ENCODE measurements at places on chromosomes 3 and 15.

GRCh38 chr3:53140847-53141845, 10.9 kb upstream of the RFT1 start:
- DNase-seq: peak; percentile 91

GRCh38 chr3:115098354-115099073, 48.6 kb downstream of the ZBTB20 start:
- no peak for DNase-seq

DNA sequence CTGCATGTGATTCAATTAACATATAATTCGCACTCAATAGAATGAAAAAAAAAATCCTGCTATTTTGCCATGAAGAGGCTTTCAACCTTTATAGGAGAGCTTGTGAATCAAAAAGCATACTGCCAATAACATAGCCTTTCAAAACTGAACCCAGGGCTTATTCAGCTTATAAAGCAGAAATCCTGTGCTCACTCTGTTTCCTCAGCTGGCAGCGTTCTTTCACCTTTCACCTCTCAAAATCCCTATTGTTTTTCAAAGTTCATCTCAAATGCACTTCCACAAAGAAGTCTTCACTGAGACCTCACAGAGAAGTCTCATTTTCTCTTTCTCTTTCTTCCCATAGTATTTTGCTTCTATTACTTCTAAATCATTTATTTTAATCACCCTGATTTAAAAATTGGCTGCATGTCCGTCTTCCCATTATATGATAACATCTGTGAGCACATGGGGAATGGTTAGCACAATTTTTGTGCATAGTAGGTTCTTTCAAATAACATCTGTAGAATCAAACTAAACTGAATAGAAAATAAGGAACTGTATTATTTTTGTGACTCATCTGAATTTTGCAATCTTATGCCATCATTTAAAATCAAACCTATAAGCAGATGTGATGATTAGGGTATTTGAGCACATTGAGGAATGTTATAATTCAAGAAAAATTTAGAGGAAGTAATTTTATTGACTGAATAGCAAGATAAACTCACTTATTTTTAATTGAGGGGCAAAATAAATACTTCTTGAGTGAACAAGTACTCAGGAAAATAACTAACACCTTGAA, 373.4 kb downstream of the NLGN1 start:
- no peak for DNase-seq

- DNase-seq: no peak
Observed at GRCh38 chr3:125436921-125437320, 61.8 kb upstream of the ZNF148 start.

GRCh38 chr15:79089890-79090486, 592 bp downstream of the RASGRF1 start:
- DNase-seq: no peak

DNA sequence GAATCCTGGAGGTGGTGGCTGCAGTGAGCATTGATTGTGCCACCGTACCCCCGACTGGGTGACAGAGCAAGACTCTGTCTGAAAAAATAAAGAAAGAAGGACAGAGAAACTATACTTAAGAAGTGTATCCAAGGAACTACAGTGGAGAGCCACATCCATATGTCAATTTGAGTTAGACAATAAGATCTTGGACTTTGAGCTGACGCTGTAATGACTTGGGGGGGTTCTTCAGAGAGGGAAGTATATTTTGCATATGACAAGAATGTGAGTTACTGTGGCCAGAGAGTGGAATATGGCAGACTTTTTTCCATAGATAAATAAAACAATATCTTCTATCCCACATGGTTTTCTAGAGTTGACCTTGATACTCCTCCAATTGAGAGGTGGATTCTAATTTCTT, 52.6 kb upstream of the TEX264 start:
- DNase-seq: no peak

GRCh38 chr15:71055461-71055860, 59.8 kb upstream of the THSD4 start:
- no peak for DNase-seq

- DNase-seq: no peak
Observed at GRCh38 chr3:29475305-29475840, 194.5 kb downstream of the RBMS3 start.

- DNase-seq: no peak
Observed at GRCh38 chr3:177554895-177555759, 357.8 kb upstream of the TBL1XR1 start.

DNA sequence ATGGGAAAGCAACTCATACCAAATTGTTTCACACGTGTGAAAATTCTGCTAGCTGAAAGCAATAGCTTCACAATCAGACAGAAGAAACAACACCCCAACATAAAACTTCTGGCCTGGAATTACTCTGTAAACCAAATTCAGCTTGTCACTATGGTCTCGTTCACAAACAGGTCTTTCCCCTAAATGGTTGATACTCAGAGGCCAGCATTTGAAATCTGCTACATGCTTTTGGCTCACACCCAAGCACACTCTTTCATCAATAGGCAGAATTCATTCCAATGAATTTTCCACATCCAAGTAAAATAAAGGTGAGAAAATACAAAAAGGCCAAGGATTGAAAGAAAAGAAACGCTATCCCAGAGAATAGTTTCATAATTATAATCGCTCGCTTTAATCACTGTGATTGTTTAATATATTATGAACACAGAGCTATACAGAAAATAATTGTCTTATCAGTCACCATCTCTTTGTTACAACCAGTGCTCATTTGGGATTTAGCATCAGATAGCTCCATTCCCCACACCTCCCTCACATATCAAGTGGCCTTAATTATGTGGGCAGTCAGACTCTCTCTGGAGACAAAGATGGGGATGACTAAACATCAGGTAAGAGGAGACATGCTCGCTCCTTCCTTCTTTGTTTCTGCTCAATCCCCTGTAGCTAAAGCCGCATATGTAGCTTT, 503.8 kb upstream of the ARRDC4 start:
- no peak for DNase-seq

DNA sequence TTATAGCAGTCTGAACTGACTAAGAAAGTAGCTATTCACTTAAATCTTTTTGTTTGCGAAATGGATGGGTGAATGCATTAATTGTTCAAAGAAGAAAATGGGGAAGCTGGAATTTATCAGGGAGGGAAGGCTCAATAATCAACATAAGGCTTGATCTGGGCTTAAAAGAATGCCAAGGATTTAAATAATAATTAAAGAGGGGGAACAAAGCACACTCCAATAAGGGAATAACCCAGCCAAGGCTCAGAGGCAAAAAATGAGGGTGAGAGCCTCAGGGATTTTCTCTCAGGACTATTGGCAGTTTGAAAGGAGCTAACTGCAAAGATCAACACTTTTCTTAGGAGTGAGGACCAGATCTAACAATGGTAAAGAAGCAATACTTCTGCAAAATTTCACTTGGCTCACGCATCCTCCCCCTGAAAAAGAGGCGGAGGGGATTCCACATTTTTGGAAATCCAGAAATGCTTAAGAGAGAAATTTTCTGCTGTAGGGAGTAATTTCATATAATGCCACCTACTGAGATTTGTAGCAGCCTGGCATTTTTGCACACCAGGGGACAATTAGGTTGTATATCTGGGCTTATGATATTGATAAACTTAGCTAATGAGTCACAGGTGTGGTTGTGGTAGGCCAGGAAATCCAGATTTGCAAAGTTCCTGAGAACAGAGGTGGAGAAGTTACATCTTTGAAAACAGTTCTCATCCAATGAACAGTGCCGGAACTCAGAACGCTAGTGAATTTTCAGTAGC, 405.1 kb downstream of the TUSC7 start:
- no peak for DNase-seq

- DNase-seq: no peak
Observed at GRCh38 chr3:23496165-23496564, 293.0 kb downstream of the UBE2E2 start.

DNA sequence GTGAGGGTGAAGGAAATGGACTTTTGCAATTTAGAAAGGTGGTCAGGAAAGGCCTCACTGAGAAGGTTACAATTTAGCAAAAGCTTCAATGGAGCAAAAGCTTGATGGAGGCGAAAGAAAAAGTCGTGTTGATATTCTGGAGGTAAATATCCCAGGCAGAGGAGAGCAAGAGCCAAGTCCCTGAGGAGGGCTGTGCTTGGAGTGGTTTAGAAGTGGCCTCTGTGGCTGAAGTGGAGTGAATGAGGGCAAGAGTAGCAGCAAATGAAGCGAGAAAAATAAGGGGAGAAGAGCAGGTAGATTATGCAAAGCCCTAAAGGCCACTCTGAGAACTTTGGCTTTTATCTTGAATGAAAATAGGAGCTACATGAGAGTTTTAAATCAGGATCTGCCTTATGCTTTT, 54.1 kb downstream of the GUCA1C start:
- no peak for DNase-seq

DNA sequence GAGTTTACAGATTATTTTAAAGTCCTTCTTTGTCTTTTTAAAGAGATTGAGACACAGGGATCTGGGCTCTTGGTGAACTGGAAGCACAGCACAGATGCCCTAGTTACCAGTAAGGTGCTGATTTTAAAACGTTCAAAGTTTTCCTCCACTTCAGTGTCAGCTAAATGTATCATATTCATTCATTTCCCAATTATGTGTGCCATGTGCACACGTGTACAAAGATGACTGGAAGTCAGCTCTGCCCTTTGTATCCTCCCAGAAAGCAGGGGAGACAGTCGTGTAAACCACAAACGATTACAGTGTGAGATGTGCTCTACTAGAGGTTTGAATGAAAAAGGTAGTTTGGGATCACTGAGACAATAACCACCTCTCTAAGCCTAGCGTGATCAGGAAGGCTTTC, 730 bp downstream of the ZKSCAN7 start:
- DNase-seq: no peak

GRCh38 chr3:193777524-193777923, 184.5 kb downstream of the OPA1 start:
- DNase-seq: no peak

DNA sequence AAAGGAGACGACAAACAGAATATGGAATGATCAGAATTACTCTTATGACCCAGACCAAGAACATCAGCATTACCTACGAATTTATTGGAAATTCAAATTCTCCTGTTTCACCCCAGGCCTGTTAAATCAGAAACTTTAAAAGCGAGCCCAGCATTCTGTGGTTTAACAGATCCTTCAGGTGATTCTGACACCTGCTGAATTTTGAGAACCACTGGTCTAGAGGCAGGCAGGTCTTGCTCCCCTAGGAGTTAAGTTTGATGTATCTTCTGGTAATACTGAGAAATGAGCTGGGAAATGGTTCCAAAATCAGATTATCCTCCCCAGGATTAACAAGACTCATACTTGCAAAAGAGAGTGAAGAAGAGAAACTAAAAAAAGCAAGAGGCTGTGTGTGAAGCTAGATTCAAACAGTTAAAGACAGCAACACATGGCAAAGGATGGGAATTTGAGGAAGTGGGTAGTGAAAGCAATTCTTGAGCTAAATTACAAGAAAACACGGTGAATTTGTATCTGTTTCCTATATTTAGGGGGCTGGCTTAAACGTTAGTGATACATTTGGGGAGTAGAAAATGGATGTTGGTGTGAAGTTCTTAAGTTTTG, 66.0 kb downstream of the FLNB start:
- DNase-seq: no peak

DNA sequence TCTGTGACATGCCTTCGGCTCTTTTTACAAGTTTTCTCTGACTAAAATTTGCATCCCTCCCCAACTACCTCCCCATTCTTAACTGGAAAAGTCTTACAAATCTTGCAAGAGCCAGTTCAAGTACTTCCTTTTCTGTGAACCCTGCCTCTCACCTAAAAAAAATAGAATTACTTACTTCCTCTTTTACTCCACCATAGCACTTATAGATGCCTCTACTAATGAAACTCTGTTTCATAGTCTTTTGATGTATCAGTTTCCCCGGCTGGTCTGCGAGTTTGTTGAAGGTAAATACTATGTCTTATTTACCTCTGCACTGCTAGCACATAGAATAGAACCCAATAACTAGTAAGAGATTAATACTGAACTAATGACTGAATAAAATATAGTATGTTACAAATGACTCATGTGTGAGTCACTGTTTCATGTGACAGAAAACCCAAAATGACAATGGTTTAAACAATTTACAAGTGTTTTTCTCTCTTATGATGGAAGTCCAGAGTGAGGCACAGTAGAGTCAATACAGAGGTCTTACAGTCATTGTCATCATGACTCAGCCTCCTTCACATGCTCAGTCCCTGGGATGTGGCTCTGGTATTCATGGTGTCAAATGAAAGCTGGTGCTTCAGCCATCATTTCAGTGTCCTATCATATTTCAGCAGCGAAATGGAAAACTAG, 393.5 kb downstream of the RSL24D1 start:
- DNase-seq: peak; percentile 2

- no peak for DNase-seq
Observed at GRCh38 chr15:25439369-25439836, 579 bp upstream of the UBE3A start.

DNA sequence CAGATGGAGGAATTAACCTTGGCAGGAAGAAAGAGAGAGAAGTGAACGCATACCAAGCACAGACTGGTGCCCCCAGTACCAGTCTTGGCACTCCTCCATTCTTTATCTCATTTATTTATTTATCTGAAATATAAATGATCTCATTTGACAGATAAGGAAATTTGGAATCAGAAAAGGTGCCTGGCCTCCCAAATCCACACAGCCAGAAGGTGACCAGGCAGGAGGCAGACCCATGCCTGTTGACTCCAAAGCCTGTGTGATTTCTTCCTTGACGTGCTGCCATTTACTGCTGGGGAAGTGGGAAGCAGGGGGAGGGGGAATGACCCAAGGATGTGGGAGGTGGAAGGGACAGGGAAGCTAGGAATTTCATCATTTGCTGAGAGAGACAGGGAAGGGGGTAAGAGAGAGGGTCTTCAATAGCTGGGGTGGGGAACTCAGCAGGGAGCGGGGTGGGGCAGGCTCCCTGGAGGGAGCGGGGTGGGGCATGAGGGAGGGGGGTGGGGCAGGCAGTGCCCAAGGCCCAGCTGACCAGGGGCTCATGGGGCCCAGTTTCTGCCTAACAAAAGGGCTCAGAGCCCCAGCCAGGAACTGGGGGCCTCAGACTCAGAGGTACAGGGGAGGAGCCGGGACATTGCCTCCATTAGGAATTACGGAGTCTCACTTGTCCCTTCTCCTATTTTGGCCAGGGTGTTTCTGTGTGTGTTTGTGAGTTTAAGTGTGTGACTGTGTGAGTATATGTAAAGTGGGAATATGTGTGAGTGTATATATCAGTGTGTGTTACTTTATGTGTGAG, 63.0 kb downstream of the MINAR1 start:
- no peak for DNase-seq

DNA sequence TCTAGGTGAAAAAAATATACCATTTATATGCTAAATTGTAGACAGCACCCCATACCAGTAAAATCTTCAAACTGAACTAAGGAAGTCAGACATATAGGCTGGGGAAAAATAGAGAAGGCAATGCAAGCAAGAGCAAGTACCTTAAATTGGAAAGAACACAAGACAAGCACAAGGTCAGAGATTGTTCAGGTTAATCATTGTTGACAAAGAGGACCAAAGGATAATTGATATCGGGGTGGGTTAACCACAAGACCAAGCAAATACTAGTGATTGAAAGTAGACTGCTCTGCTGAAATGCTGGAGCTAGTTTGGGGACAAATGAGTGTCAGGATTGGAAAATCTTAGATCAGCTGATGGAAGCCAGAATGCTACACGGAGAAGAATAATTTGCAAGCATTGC, 499.8 kb downstream of the ROBO2 start:
- no peak for DNase-seq

Measured in GF-D8 (cell line).